ENCODE measurements at places on chromosomes 3 and 15.

DNA sequence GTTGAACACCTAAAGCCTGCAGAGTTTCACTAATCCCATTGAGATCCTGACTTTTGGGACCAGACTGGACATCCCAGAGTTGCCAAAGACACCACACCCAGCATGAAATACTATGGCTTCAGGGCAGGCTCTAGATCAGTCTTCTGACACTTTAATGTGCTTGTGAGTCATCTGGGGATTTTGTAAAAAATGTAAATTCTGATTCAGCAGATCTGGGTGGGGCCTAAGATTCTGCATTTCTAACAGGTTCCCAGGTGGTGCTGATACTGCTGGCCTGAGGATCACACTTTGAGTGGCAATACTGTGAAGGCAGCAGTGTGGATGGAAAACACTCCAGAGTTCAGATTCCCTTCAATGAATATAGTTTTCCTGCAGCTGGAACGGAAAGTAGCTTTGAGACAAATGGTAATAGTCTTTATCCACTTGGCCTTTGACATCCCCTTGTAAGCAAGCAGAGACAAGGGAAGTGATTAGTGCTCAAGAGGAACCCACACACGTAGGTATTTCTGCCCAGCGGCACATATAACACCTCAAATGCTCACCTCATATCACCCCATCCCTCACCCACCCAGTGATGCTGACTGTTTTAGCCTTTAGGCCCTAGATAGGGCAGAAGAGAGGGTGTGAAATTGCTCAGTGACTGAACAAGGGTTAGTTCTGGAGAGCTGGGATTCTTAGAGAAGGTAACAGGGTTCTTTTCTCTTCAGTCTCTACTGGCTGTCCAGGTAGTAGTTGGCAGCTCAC, 51.5 kb upstream of the GSK3B start:
- DNase-seq = no peak

- peak; percentile 11 for DNase-seq
These were observed 48.0 kb upstream of the TPRG1 start for GRCh38 chr3:189123595-189124387.

DNA sequence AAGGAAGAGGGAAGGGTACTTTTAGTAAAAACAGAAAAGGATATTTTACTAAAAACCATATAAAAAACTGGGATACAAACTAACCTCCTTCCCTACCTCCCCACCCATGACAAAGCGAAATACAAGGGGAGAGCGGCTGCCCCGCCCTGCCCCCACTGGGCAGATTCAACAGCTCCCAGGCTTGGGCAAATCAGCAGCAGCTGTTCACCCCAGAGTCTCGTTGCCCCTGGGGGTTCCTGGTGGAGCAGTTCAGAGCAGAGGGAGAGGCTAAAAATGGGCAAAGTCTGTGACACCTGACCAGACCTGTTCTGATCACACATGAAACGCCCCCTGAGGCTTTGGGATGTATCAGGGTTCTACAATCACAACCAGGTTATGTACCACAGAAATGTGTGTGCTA, 2.5 kb upstream of the ETFA start:
- no peak for DNase-seq

DNA sequence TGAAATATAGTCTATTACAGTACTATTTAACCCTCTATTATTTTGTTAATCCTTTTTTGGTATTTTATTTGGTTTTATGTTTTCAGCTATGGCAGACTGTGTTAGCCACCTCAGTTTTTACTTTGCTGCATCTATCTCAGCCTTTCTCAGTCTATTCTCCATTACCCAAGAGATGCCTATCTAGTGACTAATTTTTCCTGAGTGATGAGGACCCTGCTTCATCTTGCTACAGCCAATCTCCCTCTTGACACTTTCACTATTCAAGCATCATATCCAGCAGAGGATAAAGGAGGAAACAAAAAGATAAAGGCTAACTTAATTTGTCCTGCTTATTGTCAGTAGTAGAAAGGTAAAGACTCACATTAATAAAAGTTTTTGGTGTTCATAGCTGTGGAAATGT, 141.8 kb upstream of the NECTIN3 start:
- no peak for DNase-seq

GRCh38 chr3:46923559-46924350, 46.2 kb downstream of the PTH1R start:
- DNase-seq = peak; percentile 56

DNA sequence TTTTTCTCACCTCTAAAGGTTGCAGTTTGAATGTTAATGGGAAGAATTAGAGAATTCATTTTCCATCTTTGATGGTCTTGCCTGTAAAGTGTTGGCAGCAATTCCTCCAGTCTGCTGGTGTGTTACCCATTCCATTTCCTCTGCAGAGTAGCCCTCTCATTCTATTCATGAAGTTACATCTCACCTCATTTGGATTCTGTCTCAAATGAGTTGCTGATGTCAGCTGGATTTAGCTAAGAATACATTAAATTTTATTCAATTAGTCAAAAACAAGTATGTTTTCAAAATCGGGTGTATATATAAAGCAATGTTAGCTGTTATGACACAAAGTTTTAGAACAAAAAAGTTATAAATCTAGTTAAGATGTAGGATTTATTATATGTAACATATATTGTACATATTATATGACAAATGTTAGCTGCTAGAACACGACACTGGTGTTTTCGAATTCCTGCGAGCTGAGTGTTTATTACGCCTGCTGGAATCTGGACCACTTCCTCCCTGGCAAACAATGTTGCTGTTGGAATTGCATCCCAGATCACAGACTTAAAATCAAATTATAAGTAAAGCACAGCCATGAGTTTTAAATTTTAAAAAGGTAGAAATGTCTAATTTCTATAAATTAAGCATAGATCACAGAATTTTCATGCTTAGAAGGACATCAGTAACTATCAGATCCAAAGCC, 516.2 kb downstream of the OCA2 start:
- no peak for DNase-seq

DNA sequence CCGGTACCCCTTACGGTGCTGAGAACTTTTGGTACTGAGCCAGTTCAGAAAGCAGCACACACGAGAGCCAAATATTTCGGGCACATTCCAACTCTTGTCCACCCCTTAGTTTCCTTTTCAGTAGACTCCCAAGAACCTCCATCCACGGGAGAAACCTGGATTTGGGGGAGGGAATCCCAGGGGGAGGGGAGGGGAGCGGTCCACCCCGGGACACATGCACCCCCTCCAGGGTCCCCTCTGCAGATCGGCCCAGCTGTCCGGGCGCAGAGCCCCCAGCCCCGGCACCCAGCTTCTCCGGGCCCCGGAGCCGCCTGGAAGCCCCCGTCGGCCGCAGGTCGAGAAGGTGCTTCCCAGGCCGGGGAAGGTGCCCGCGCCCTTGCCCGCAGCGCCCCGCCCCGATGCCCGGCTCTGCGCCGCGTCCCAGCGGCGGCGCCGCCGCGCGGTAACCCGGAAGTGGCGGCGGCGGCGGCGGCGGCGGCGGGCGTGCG, 455 bp upstream of the ABHD17C start:
- peak; percentile 15 for DNase-seq

All from Ammon's horn (tissue), 1 donor.